ENCODE measurements at places on chromosomes 3 and 15.

DNA sequence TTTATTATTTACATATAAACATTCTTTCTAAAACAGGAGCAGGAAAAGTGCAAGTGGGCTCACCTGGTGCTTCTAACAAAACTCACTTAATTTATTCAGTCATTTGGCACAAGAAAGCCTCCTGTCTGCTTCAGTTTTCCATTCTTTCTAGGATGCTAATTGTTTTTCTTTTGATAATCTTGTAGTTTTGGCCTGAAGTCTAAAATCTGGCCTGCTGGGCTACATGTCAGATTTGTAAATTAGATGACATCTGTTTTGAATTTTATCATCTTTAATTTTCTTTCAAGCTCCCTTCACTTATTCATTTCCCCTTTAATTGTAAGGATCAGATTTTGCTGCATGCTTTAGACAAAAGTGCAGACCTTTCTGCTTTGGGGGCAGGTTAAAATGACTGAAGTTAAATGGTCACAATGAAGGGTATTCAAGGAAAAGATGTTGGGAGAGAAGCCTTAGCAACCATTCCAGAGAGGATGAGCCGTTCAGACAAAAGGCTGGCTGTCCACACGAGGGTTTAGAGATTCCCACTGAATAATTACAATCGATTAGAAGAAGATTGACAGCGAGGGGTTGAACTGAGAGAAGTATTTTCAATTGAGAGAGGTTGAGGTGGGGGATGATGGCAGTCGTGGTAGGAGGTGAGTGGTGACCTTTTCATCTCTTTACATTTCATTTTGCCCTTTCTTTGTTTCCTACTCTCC is 59.9 kb upstream of the PTX3 start:
- no peak for DNase-seq

DNA sequence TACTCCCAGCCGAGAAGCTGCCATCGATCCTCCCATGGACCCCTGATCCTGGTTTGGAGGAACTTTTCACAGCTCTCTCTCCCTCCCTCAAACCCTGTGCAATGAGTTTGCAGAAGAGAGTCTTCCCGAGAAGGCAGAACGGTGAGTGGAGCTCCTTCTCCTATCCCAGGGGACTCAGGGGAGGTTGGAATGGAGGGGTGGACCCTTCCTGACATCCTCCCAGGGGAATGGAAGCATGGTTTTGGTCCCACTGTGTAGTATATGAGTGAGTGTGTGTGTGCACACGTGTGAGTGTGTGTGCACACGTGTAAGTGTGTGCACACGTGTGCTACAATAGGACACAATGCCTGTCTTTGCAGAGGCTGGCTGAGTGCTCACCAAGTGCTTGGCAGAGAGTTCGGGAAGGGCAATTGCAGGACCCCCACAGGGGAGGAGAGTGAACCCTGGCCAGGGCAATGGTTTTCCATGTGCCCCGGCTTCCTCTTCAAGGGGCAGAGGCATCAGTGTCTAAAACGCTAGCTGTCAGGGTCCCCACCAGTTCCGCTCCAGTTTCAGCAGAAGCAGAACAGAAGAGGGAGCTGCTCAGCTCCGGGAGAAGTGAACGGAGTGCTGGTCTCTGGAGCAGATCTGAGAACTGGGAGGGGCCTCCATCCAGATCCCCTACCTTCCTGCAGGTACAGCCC is 13.8 kb upstream of the IL16 start:
- no peak for DNase-seq

- DNase-seq: no peak
Measured at GRCh38 chr15:53454535-53454842, 305.0 kb downstream of the WDR72 start.

DNA sequence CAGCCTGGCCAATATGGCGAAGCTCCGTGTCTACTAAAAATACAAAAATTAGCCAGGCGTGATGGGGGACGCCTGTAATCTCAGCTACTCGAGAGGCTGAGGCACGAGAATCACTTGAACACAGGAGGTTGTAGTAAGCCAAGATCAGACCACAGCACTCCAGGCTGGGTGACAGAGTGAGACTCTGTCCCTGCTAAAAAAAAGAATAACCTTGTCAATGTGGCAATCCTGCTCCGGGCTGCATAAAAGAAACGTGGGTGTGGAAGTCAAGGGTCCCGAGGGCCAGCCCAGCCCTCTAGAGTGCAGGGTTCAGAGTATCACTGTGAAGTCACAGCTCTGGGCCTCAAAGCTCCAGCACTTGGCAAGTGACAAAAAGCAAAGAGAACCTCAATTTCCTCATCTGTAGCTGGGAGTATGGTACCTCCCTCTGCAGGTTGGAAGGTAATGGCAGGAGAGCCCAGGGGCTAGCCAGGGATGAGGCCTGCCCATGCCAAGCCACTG is 73.5 kb upstream of the IQSEC1 start:
- no peak for DNase-seq

GRCh38 chr3:65748326-65748725 is 290.4 kb downstream of the MAGI1 start:
- no peak for DNase-seq
